Myocyte (in vitro differentiated cells): ENCODE measurements at places on chromosomes 3 and 15.

GRCh38 chr15:70308011-70308734 is 210.5 kb upstream of the TLE3 start:
- no peak for DNase-seq

DNA sequence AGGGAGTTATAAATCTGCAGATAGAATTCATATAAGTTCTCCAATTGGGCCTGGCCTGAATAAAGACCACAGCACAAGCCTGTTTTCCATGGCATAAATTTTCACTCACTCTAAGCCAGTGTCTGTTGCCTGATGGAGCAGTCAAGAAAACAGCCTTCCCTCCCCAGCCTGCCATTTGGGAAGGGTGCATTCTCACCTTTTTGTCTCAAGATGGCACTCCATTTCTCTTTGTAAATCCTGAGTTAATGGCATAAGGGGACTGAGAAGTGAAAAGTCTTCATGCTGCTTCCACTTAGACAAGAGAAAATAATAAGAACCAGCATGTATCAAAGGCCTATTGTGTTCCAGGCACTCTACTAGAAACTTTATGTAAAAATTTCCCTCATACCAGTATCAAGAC is 115.6 kb upstream of the MANF start:
- DNase-seq, result peak; percentile 7

- DNase-seq, result peak; percentile 83
Observed at GRCh38 chr3:194871864-194872668, 186.4 kb downstream of the FAM43A start.

- no peak for DNase-seq
Observed at GRCh38 chr3:116045314-116045713, 400.0 kb downstream of the LSAMP start.

DNA sequence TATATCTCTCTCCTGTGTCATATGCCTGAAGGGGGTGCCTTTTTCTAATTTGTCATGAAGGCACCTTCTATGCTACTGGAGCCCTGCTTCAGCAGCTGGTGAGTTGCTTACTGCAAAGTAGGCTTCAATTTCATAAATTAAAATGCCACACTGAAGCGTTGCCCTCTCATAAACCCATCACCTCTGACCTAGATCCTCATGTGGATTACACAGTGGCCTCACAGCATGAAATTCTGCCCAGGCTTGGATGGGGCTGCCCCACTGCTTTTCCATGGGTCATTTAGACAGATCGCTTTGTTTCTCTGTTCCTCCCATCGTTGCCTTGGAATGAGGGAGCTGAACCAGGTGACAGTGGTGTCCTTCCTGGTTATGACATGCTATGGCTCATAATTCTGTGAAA is 131.2 kb downstream of the RPL22L1 start:
- no peak for DNase-seq
